Naive thymus-derived CD8-positive, alpha-beta T cell (primary cell): ENCODE measurements at places on chromosomes 12 and 14. TPM values are rescaled to one million over a fixed set of nuclear protein-coding genes. Genes with fewer than 3 reads are reported as not detected.

DNA sequence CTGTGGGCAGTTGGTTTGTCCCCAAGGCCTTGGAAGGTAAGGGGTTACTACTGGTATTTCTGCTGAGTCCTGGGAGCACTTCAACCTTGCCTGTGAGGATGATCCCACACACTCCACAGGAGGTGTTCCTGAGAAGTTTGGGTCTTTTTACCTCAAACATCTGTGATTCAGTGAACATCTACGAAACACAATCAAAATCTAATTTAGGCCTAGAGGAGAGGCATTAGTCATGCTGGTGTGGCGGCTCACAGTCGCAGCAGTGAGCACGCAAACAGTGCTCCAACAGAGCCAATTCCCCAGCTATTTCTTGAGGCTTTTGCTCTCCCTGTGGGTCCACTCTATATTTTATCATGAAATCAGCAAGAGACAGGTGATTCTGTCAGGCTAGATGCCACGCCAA, 107.6 kb downstream of the APAF1 start:
- no peak for DNase-seq

DNA sequence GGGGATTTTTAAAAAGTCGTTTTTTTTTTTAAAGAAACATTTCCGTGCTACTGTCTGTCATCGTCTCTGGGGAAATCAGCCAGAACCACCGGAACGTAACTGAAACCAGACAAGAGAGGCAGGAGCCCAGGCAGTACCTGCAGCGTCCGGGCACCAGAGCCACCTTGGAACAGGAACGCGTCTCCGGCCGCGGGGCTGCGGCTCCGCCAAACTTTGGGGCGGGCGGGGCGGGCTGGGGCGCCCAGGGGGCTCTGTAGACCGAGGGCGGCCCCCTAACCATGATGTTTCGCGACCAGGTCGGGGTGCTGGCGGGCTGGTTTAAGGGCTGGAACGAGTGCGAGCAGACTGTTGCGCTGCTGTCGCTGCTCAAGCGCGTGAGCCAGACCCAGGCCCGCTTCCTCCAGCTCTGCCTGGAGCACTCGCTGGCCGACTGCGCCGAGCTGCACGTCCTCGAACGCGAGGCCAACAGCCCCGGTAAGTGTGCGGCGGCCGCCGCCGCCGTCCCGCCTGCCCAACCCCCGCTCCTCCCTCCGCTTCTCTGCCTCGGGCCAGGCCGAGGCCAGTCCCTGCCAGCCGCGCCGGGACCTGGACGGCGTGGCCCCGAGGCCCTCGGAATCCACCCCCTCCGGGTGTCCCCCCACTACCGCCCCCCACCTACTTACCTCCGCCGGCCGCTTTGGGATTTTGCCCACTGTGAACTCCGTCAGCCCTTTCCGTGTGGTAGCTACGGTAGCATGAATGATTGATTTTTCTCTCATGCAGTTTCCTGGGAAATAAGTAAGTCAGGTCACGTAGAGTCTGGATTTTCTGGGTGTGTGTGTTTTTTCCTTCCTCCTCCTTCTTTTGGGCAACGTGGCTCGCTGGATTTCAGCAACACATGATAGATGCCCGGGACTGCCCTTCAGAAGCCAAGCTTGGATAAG, 972 bp downstream of the SAMD4A start:
- DNase-seq, result peak; percentile 32

Gene CPNE8
- 1.6 TPM for total RNA-seq

DNA sequence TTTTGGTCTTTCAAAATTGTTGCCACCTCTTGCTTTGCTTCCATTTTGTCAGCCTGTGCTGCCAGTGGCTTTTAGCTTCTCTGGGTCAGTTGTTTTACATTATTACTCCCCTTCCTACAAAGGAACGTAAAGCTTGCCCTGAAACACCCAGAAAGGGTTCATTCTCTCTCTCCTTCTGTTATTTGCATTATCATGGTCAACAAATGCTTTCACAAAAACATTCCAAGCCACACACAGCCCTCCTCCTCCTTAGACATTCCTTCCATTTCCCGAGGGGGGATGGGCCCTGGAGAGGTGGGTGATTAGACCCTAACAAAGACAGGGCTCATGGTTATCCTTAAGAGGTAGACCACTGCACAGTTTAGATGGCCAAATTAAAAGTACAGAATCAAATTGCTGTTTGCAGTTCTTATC, 60.4 kb upstream of the SINHCAF start:
- DNase-seq, result no peak

DNA sequence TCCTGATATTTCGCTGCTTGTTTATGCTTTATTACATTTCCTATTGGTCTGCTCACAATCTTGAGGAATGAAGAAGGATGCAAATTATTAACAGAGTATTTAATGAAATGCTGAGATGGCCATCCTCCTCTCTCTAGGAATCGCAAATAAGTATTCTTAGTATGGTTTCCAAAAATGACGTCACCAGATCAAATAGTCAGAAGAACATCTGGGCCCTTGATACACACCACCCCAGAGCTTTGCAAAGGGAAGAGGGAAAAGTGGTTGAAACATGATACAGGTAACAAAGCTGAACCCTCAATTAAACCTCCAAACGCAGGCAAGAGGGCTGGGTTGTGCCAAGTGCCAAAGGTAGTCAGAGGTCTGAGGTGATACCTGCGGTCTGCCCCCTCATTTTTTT, 107.3 kb downstream of the BCL11B start:
- no peak for DNase-seq

Gene TC2N
- total RNA-seq, result 298 TPM

DNA sequence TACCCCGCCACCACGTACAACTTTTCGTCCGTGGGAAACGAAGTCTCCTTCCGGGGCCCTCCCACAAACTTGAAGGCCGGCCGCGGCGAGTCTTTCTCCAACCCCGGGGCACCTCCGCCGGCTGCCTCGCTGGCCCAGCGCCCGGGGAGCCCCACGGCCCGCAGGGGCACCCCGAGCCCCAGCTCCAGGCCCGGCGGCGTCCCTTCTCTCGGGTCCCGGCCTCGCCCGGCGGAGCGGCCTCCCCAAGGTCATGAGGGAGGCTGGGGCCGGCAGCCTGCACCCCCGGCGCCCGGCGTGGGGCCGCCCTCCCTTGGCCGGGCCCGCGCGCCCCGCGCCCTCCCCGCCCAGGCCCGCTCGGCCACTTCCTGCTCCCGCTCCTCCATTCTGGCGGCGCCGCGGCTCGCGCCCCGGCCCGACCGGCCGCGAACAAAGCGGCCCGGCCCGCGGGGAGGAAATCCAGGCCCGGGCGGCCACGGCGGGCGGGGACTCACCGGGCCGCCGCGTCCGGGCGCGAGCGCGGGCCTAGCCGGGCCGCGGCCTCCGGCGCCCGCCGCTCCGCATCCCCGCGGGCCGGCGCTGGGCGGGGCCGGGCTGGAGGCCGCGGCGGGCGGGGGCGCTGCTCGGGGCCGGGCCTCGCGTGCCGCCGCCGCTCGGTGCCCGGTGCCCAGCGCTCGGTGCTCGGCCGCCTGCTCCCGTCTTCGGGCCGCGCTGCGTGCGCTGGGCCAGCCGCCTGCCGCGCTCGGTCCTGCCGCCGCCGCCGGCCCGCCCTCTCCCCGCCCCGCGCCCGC, at the start of gene AKT1:
TSS of gene AKT1 (minus strand) at position 756 of the 788 bp plus-strand sequence. CDS start 3,105 bp downstream, outside the sequence.
- no peak for DNase-seq

- no peak for DNase-seq
Observed at GRCh38 chr14:101891471-101891870, 72.9 kb upstream of the DYNC1H1 start.

DNA sequence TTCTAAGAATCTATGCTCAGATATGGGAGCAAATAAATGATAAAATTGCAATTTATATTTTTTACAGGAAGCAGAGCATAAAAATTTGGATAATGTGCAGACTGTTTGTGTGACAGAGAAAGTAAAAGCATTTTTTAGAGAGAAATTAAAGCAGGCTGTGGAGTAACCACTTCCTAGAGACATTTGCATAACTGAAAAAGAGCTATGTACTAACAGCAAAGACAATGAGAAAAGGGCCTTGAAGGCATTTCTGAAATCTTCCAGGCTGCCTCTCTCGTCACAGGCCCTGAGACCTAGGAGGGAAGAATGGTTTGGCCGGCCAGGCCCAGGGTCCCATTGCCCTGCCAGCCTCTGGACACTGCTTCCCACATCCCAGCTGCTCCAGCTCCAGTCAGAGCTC, 247.2 kb downstream of the ALX1 start:
- DNase-seq, result no peak

DNA sequence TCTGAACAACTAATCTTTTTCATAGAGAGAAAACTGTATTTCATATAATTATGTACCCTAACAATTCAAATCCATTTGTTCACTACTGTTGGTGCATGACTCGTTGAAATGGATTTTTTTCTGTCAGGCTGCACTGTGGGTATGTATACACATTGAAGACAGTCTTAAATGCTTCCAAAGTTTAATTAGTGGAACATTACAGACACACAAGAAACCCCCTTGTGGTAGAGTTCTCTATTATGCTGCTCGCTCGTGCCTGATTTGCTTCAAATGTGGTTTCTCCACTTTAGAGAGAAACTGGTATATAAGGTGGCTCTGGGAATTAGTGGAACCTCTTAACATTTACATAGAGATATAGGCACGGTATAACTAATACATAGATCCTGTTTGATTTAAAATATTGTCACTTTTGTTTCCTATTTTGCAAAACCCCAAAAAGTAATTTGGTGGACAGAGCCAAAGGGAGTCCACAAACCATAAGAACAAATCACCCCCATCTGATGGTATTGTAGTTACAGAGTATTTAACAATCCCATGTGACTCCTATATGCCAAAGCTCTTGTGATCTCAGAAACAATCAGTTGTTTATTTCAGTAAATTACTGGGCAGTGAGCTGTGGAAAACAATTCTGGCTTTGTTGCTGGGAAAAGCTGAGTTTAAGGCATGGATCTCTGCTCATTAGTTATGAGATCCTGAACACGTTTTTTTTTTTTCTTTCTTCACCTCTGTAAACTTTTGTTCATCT, 159.5 kb downstream of the BRMS1L start:
- no peak for DNase-seq

GRCh38 chr12:33589576-33590114, 150.0 kb upstream of the SYT10 start:
- no peak for DNase-seq

GRCh38 chr12:121184984-121185889, 24.7 kb upstream of the P2RX4 start:
- DNase-seq, result no peak

GRCh38 chr14:99257122-99257672, 14.8 kb downstream of the BCL11B start:
- DNase-seq, result peak; percentile 21

DNA sequence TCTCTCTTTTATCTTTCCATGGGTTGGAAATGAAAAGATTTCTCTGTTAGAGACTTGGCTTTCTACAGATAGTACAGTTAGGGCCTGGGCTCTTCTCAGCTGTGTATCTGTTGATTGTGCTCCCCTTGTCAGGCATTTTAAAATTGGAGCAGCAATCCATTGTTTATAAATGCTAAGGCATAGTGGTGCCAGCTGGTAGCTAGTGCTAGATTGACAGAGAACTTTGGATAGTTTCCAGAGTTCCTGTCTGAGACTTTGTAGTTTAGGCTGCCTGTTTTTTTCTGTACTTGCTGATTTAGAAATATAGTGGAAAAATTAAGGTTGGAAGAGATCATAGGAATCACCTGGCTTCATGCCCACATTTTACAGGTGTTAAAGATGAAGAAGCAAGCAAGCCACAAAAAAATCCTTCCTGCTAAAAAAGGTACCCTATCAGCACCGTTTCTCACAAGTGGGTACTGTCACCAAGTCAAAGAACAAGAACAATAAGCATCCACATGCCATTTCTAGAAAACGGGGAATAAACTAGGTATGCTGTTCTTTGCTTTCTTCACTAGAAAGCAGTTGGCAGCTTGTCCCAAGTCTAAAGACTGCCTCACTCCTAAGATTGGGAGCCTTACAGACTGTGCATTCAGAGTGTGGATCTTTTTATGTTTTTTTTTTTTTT, 6.2 kb downstream of the TTLL5 start:
- DNase-seq, result no peak

DNA sequence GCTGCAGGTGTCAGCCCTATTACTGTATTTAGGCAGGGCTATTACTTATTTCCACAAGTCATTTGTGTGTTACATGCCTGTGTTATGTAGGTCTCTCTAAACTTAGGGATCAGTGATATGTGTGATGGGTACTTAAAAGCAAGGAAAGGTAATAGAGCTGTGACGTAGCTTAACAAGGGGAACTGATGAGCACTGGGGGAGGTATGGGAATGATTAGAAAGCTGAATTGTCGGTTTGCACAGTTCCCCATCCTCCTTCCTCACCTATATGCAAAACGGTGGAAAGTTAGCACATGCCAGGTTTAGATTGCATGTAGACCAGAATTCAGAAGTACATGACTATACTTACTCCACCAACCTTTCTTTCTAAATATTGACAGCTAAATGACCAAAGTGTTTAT, 494.3 kb upstream of the GARIN6 start:
- no peak for DNase-seq

Gene TCL1B
- total RNA-seq, result 0.33 TPM

DNA sequence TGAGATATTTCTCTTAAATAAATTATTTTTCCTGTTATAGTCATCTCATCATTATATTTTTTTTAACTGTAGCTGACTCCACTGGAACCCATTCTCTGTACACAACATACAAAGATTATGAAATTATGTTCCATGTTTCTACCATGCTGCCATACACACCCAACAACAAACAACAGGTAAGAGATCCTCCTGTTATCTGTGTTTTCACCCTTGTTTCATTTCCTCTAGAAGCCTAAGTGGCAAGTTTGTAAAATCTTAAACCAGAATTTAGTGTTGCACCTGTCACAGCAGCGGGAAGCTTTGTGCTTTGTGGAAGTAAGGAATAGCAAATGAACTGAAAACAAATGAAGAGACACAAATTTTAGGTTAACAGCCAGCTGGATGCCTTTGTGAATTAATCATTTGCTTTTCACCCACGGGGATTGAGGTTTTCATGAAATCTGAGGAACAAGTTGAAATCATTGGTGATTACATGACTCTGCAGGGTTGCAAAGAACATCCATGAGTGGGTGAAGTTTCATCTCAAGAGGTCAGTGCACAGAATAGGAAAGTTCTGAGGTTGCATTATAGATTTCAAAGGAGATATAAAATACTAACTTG, 273.9 kb upstream of the RGS6 start:
- no peak for DNase-seq

DNA sequence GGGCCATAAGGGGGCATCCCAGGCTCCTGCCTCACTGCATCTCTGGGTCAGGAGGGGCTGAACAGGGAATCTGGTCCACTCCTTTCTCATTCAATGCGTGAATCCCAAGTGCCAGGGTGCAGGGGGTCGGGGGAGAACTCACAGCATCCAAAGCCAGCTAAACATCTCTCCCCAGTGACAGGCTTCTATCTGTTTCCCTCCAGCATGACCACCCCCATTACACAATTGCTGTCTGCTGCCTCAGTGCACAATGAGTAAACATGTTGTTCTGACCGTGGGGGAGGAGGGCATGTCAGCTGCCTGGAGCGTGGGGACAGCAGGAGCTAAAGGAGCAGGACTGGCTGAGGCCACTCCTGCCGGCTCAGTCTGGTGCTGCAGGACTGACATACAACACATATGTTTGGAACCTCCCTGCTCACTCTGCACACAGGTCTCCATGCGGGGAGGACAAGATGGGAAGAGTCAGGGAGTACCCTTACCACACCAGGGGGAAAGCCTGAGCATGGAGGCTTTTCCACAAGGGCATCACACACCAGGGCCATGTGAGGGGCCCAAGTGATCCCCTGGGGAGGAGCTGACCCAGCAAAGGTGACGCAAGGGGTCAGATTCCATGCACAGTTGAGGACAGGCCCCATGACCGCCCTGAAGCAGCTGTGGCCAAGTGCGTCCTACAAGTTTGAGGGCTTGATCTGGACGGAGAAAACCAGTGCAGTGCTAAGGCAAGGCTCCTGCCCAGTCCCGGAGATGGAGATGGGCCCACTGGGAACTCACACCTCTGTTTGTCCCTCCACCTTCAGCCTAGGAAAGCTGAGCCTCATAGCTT, 1.4 kb downstream of the TNS2 start:
- DNase-seq, result no peak
